Activated CD4-positive, alpha-beta T cell treated with anti-CD3 and anti-CD28 coated beads, Interleukin-2, amount 50 U/mL, for 1 hour (primary cell): ENCODE measurements at places on chromosomes 12 and 14.

GRCh38 chr12:47238669-47239114 lies 158.9 kb upstream of the AMIGO2 start:
- no peak for DNase-seq

GRCh38 chr12:23952071-23952470 lies 2.6 kb upstream of the SOX5 start:
- no peak for DNase-seq

- DNase-seq: no peak
Measured at GRCh38 chr14:96145116-96145864, 59.3 kb upstream of the BDKRB2 start.

GRCh38 chr12:118925407-118925806 lies 55.9 kb upstream of the SRRM4 start:
- no peak for DNase-seq

DNA sequence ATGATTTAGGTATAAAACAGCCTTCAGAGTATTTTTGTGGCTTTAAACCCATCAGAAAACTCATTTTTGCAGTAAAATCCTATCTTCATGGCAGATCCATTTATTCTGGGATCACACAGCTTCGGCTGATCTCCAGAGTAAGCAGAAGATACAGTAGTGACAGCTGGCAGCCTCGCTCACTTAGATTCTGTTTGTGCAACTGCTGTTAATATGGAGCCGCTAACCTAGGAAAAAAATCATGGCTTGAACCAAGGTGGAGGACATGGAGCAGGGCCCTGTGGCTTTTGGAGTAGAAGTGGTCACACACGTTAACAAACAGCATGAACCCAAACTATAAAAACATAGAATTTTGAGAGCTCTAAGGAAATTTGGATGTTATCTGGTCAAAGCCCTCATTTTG lies 137.2 kb upstream of the ARHGAP5 start:
- no peak for DNase-seq
